ENCODE measurements at places on chromosomes 7 and 10.

GRCh38 chr10:124200011-124200410 lies 106.6 kb upstream of the CHST15 start:
- no peak for DNase-seq

- no peak for DNase-seq
These were observed 994.9 kb downstream of the REEP3 start for GRCh38 chr10:64515970-64516699.

GRCh38 chr7:90248706-90249105 lies 3.7 kb downstream of the CFAP69 start:
- no peak for DNase-seq

- DNase-seq: no peak
These were observed 48.6 kb downstream of the FAM20C start for GRCh38 chr7:240887-241421.

GRCh38 chr7:92827464-92828120 lies 8.8 kb downstream of the CDK6 start:
- no peak for DNase-seq

GRCh38 chr7:70573071-70573661 lies 558.8 kb upstream of the GALNT17 start:
- DNase-seq: no peak

- no peak for DNase-seq
These were observed 59.4 kb downstream of the USP6NL start for GRCh38 chr10:11551916-11552602.

DNA sequence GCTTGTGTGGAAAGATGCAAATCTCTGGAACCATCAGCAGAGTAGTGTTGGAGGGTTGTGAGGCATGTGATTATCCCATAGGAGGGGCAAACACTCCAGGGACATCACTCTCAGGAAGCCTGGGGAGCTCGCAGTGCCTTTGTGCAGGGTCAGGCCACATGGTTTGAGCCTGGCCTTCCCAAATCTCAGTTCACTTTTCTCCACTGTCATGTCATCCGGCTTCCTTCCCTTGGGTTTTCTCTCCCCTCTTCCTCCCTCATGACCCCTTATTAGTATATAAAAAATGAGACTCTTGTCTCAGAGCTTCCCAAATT lies 20.4 kb downstream of the TSPAN14 start:
- no peak for DNase-seq

- no peak for DNase-seq
These were observed 77.8 kb upstream of the FAM133B start for GRCh38 chr7:92667816-92668535.

DNA sequence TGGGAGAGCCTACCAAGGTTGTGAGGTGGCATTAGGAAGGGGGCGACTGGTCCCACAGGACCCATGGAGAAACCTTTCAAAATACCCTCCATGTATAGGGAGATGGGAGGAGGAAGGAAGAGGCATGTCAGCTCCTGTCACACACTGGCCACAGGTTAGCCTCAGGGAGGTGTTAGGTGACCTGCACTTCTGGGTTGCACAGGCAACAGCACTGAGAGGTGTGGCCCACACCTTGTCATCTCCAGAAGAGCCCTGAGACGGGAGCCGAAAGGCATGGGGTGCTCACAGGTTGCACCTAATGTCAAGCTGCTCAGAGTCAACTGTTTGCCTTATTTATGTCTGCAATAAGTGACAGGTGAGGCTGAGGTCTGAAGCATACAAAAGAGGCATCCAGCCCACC lies 14.6 kb upstream of the USP6NL start:
- DNase-seq: no peak

DNA sequence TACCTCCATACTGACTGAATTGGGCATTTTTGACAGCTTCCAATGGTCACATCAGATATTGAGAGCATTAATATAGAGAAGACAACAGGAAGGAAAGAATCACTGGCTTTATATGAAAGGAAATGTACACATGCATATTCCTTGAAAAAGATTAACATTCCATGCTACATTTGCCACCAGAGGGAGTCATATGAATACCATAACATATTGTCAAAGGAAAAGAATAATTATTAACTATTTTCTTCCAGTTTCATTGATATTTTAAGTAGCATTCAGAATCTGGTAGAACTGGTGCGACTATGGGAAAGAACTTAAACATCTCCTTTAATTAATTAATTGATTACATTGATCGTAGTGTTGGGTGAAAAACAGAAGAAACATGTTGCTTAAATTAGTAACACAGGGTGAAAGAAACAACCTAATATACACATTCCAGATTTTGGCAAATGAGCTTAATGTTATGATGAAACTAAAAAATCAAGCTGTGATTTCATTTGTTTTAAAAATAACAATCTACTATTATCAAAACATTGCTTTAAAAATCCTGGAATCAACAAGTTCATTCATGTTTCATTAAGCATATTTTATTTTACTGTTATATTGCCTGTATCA lies 71.5 kb downstream of the GPR85 start:
- no peak for DNase-seq

DNA sequence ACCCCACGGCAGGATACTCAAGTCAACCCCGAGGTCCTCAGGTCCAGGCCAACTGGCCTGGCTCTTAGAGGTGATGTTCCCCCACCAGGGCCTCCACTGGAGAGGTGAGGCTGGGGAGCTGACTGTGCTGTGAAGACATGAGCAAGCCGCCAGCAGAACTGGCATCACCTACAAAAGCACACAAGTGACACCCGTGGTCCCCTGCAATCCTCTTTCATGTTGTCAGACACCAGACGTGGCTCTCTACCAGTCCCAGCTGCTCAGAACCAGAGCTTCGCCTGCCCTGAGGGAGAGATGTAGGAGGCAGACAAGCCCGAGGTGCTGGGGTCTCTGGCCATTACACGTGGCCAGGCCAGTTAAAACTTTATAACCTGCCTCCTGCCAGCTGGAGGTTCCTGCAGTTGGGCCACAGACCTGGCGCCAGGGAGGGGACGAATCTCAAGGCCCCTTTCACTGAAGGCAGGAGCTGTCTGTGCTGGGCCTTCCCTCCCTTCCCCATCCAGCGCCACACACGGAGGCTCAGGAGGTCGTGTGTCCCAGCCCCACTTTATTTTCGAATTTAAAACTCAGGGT lies 2.2 kb downstream of the COMTD1 start:
- no peak for DNase-seq

GRCh38 chr7:150857276-150858055 lies 5.1 kb downstream of the AOC1 start:
- DNase-seq: no peak

DNA sequence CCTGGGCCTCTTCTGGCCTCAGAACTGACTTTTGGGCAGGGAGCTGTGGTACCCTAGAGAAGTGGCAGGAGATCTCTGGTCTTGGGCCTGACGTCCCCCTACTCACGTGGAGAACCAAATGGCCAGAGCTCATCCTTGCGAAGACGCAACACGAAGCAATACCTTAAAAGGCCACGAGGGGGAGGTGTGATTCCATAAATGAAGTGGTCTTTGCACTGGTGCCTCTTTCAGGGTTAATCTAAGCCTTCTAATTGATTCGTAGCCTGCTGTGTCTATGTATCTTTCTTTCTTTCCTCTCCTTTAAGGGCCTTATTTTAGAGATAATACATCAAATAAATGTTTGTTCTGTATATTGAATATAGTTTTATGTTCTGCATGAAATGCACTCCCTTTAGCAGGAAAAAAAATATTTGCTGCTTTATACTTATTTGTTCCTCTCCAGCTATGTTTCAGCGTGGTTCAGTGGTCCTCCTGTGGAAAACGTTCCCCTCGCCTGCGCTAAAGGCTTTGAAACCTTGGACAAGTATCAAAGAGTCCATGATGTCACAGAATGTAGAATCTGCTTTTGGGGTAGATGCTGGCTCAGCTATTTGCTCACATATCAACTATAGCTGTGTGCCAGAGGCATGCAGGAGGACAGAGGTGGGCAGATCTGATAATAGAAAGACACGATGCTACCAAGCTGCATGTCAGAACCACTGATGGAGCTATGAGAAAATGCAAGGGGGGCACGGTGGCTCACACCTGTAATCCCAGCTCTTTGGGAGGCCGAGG lies 41.0 kb downstream of the STRA8 start:
- no peak for DNase-seq

DNA sequence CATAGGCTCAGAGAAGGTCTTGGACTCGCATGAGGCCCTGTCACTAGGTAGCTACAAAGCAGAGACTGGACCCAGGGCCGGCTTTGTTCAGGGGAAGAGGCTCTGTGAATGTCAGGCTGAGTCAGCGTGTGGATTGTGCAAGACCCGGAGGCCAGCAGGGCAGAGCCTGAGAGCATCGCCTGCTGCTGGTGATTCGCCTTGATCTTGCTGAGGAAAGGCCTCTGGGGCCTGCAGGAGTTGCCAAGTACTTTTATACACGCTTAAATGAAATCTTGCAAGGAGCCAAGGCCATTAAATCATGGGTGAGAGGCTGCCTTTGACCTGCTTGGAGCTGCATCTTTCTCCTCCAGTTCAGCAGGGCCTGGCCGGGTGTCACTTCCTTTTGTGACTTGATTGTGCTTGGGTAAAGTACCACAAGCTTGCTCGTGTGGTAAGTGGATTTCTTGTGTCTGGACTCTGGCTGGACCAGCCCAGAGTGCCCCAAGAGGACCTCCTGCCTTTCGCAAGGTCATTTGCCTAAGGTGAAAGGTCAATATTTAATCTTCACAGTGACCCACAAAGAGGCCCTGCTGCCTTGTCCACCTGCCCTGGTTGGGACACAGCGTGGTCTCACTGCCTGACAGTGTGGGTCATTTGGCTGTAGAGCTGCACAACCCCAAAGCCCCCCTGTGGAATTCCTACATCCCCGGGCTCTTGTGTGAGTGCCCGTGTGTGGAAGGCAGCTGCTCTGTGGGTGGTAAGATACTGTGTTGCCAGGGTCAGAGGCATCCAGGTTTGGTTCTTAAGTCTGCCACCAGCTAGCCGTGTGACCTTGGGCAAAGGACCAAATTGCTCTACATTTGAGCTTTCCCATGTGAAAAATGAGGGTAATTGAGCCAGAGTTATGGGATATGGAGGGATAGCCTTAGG lies 38.6 kb upstream of the SH2D4B start:
- DNase-seq: no peak

DNA sequence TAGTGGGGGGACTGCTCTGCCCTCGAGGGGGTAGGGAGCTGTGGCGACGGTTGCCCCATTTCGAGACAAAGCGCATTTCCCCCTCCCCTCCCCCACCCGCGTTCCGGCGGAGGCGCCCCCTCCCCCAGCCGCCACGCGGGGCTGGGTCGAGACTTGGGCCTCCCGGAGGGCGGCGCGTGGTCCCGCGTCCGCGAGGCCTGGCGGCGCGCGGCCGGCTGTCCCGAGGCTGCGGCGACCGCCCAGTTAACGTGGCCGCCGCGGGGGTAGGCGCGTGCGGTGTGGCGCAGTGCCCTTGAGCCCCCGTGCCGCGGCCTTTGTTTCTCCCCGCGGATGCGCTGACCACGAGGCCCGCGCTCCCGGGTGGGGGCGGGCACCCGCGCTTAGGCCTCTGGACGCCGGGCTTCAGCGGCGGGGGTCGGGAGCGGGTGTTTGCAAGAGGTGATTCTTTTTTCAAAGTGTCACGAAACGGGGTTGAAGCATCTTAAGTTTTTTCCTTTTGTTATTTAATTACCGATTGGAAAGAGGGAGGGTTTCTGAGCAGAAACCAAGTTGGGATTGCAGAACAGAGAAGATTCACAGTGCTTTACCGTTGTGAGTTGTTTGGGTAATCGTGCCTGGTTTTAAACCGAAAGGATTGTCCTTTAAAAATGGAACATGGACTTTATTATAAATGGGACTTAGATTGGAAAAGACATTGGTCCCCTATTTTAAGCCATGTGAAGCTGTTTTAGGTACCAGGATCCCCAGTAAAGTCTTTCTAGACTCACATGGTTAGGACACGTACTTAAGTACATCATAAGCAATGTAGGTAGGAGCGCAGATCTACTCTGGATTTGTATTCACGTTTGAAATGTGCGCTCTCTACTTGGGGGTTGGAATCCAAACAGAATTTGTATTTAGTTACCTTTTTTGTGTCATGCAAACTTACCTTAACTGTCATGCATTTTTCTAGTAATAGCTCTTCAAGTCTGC lies 760 bp downstream of the CBX3 start:
- peak; percentile 15 for DNase-seq

- no peak for DNase-seq
These were observed 138.0 kb downstream of the CDH23 start for GRCh38 chr10:71534568-71535194.

- no peak for DNase-seq
These were observed 10.1 kb downstream of the KIF5B start for GRCh38 chr10:32046151-32046550.

GRCh38 chr7:12157517-12157916 lies 53.6 kb upstream of the TMEM106B start:
- no peak for DNase-seq

- DNase-seq: no peak
These were observed 1.4 kb downstream of the HABP2 start for GRCh38 chr10:113554214-113554613.

DNA sequence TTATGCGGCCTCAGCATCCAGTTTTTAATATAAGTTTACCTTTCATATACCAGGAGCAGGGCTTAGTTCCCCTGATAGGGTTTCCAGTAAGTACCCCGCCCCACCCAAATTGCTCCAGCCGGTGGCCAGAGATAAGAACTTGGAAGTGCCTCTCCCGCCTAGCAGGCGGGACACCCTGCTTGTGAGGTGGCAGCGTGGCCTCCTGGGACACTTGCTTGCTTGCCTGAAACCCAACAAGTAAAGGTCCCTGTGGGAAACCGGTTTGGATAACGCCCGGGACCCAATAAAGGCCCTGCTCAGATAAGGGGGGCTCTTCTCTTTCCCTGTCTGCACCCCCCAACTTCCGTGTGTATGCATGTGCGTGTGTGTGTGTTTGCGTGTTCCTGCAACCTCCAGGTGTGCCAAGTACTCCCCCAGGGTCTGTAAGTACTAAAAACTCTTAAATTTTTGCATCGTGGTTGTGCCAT lies 154.3 kb downstream of the ARHGAP21 start:
- DNase-seq: no peak

DNA sequence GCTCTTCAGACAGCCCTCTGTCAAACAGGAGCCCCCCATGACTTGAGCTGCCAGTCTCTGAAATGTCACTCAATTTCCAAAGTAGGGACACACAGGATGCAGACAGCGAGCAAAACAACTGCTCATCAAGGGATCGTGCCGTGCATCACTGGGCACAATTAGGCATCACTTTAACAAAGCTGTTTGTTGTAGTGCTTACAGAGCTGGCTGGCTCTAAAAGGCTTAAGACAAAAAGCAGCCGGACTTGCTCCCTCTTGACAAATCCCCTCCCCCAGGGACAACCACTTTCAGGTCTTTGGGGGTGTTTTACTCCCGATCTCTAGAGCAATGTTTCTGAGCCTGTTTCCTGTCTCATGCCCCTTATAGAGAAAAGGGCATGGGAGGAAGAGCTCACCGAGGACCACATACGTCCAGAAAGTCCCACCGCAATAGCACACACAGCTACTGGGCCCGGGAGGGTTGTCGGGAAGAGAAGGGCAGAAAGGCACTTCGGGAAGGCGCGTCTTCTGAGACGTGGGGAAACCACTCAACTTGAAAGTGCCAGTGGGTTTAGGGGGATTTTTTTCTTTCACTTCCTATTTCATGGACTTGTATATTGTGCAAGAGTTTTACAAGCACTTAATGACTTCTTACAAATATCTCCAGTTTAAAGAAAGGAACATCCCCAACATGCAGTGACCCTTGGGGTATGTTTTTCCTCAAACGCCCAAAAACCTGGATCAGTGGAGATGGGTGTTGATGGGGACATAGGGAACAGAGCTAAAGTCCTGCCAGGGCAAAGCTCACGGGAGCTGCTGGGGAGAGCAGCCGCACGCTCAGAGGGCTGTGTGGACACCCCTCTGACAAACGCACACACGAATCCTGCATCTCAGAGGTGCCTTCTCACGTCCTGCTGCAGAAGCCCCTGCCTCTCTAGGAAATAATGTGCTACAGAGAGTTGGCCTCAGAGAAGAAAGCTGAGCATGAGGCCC lies 27.1 kb downstream of the LRRC20 start:
- no peak for DNase-seq

GRCh38 chr10:6182454-6183098 lies 20.2 kb upstream of the PFKFB3 start:
- no peak for DNase-seq
